ENCODE measurements at places on chromosomes 12 and 14.

- no peak for DNase-seq
Observed at GRCh38 chr12:95529693-95530225, 21.5 kb downstream of the USP44 start.

DNA sequence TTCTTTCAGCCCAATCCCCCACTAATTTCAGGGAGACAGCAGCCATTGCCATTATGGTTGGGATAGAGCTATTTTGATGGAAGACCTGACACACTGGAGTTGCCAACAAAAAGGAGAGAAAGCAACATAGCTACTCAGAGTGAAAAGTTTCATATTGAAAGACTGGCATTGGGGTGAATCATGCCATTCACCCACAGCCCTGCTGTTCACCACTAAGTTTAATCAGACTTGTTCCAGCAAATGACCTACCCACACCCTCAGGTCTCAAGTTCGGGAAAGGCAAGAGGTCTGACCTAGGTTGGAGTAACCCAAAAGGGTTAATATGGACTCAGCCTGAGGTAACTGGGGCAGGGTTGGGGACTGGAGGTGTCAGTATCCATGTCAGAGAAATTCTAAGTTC, 169.2 kb downstream of the PAWR start:
- DNase-seq: no peak

GRCh38 chr14:88829188-88829587, 4.7 kb downstream of the TTC8 start:
- no peak for DNase-seq

DNA sequence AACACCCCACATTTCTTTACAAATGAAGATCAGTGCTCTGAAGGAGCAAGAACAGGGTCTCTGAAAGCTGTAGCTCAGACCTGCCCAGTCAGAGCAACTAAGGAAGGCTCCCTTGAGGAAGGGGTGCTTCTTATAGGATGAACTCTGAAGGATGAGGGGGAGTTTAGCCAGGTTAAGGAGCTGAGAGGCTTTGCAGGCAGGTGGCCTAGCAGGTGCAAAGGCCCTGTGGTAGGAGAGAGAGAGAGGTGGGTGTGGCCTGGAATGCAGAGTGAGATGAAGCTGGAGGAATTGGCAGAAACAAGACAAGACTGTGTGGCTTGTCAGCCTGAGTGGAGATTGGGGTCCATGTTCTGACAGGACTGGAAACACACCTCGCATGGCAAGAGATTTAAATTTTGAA, 20.5 kb upstream of the FAM222A start:
- no peak for DNase-seq

DNA sequence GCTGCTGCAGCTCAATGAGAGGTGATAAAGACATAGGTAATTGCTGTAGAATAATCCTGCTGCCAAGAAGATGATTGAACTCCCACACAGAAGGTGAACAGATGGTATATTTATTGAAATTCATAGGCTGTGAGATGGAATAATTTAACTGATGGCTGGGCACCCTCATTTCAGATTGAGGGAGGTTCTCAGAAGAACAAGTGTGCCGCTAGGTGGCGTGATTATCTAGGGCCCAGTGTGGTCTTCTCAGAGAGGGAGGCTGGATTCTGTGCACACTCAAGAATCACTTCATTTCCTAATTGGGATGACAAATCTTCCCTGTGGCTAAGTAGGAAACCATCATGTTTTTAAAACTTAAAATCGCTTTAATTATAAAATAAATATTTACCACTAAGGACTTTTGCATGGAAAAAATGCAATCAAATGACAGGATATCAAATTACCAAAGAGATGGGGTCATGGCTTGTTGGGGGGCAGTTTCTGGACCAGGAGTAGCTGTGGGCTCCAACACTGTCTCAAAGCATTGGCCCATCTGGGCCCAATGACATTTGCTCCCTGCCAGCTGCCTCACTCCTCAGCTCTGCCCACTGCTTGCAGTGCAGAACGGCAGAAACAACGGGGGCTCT, 132.3 kb downstream of the SNAPC1 start:
- DNase-seq: peak; percentile 48

- DNase-seq: no peak
Observed at GRCh38 chr12:3990501-3991280, 117.5 kb upstream of the PARP11 start.

- no peak for DNase-seq
Observed at GRCh38 chr14:50395448-50395847, 1.2 kb downstream of the CDKL1 start.

DNA sequence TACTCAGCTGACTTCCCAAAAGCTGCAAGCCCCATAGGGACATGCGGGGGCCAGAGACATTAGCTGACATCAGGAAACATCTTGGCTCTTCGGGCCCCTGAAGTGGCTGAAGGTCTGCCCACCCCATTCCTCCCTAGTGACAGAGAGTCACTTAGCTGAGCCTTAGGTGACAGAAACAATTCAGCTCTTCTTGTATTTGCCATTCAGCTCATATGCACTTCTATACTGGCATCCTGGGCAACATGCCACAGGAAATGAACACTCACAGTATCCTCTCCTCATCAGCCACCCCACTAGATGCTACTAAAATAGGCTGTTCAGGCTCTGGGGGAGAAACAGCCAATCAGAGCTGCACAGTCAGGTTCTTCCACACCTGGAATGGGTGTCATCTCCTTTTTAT, 3.4 kb downstream of the DCTN2 start:
- no peak for DNase-seq

- DNase-seq: no peak
Observed at GRCh38 chr12:89856431-89856830, 147.8 kb upstream of the ATP2B1 start.

- DNase-seq: no peak
Observed at GRCh38 chr12:77946541-77947061, 115.9 kb downstream of the NAV3 start.

GRCh38 chr12:109448707-109449390, 28.3 kb downstream of the KCTD10 start:
- DNase-seq: no peak

DNA sequence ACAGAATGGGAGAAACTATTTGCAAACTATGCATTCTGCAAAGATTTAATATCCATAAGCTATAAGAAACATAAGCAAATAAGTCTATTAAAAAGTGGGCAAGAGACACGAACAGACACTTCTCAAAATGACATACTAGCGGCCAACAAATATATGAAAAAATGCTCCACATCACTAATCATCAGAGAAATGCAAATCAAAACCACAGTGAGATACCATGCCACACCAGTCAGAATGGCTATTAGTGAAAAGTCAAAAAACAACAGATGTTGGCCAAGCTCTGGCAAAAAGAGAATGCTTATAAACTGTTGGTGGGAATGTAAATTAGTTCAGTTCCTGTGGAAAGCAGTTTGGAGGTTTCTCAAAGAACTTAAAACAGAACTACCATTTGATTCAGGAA, 121.3 kb downstream of the KCNMB4 start:
- DNase-seq: no peak

- no peak for DNase-seq
Observed at GRCh38 chr14:55583942-55584468, 4.0 kb downstream of the KTN1 start.

GRCh38 chr12:46571608-46572007, 199.0 kb upstream of the SLC38A2 start:
- DNase-seq: no peak

GRCh38 chr12:48789858-48790326, 1.0 kb upstream of the ADCY6 start:
- DNase-seq: no peak

DNA sequence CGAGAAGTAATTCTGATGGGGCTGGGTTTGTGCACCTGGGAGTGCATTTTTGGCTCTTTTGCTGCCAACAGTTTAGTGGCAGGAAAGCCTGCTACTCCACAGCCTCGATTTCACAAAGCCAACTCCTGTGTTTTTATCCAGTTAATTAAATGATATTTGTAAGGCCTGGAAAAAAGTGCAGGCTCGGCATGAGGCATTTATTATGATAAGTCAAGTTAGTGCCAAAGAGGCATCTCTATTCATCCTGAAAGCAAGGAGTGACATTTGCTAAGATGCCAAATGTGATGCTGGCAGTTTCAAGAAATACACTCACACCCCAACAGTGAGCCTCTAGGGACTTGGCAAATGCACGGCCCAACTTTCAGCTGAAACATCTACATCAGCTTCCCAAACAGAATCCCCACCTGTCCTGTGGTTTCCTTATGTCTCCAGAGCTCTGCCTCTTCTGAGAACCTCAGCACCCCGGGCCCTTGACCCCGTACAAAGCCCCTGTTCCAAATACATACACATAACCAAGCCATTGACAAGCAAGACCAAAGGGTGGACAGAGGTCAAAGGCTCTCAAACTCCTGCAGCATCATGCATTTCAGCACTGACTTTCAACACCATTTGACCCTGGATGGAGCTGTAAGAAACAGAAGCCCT, 955.1 kb upstream of the TMEM132C start:
- DNase-seq: no peak

DNA sequence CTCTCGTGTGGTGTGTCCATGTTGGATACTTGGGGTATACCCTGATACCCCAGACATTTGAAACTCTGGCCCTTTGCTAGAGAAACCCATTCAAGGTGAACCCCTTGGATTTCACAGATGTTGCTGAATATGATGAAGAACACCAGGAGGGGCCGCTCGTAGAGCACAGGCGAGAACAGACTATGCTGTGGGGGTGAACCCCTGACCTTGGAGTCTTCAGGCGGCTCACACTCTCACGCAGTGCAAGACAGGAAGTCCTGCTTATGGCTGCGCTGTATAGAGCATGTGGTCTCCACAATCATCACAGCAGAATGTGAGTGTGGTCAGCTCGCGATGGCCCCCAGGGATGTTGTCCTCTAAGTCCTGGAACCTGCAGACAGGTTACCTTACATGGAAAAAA, 60.4 kb downstream of the SLC15A4 start:
- no peak for DNase-seq

DNA sequence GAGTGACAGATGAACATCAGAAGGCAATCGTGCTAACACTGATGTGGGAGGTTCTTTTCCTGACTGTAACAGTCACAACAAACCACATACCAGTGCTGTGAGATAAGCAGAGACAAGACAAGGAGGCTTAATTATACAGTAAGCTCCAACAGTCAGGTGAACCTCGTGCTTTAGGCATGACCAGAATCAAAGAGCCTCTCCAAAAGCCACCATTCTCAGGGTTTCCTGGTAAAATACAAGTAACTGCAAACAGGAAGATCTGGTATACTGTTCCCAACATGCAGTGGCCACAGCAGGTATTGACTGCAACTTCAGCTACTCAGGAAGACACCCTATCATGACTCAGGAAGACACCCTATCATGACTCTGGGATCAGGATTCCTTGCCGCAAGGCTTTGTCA, 47.3 kb upstream of the GTF2A1 start:
- DNase-seq: no peak

- no peak for DNase-seq
Observed at GRCh38 chr12:76942267-76942666, 63.4 kb upstream of the CSRP2 start.

DNA sequence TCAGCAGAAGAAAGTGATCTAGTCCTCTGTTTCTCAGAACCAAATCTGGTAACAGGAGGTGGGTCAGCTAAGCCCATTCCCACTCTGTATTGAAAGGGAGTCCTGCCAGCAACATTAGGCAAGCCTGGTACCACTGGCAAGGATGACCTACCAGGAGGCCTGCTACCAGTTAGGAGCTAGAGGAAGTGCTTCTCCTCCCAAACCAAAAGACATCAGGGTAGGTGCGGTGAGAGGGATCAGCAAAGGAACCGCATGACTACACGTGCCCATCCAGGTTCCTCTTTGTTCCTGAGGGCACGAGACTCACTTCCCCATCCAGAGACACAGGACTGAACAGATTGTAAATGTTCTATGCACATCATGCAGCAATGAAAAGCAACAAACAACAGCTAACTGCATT, 2.8 kb downstream of the KLRC4 start:
- no peak for DNase-seq

GRCh38 chr14:96564389-96564788, 62.2 kb downstream of the PAPOLA start:
- no peak for DNase-seq

GRCh38 chr14:97441740-97442362, 644.7 kb downstream of the VRK1 start:
- no peak for DNase-seq

DNA sequence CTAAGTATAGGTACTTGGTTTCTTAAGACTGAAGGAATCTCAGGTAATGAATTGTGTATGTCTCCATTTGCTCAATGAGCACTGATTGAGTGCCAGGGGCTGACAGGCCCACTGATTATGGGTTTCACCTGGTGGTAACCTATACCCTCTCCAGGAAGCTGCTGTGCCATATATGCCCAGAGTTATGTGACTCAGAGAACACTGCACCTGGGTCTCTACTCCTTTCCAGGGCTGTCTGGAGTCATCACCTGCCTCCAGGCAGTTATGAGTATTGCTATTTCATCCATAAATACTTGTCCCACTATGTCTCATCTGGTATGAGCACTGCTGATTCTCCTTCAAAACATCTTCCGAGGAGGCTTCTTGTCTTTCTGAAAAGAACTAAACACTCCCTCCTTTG, 692.9 kb downstream of the BCL11B start:
- DNase-seq: no peak

GRCh38 chr12:7459973-7460372, 16.0 kb upstream of the CD163L1 start:
- DNase-seq: no peak

- no peak for DNase-seq
Observed at GRCh38 chr12:97714107-97714563, 251.5 kb downstream of the RMST start.

GRCh38 chr12:2634471-2634870, 160.3 kb upstream of the FKBP4 start:
- no peak for DNase-seq

- no peak for DNase-seq
Observed at GRCh38 chr12:112381406-112381882, 787 bp downstream of the HECTD4 start.

DNA sequence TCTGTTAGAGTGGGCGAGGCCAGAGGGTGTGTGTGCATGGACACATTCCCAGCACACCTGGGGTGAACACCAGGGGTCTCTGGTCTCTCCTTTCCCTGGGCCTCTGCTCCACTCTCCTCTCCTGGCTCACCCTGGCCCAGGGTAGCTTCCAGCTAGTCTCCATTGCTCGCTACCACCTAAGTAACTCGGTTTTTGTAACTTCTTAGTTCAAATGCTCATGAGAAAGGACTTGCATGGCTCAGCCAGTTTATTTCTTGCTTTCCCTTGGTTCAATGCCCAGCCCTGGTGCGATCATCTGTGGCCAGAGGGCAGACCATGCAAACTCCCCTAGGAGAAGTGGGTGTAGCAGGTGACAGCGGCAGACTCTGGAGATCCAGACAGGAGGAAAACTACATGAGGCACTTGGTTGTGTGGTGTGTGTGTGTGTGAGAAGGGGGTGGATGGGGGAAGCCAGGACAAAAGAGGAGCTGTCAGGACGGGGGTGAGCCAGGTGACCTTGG, 8.9 kb upstream of the ACVR1B start:
- DNase-seq: no peak

DNA sequence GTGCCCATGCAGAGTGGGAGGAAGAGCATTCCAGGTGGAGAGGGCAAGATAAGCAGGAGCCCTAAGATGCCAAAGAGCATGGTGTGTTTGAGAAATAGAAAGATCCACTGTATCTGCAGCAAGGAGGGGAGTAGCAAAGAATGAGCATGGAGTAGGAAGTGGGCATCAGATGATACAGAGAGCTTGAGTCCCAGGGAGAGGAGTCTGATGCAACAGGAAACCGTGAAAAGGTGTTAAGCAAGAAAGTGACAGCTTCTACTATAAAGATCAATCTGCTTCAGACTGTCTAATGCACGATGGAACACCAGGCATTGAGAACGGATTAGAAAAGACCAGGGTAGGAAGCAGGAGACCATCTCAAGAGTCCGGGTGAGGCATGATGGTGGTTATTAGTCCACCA, 12.3 kb upstream of the GPRC5D start:
- no peak for DNase-seq

- peak; percentile 98 for DNase-seq
Observed at GRCh38 chr14:101972126-101972866, 7.9 kb downstream of the DYNC1H1 start.

- no peak for DNase-seq
Observed at GRCh38 chr14:76687611-76688382, 73.5 kb upstream of the VASH1 start.
